Activated CD8-positive, alpha-beta T cell treated with anti-CD3 and anti-CD28 coated beads for 36 hours (primary cell): ENCODE measurements at places on chromosomes 5 and 9.

GRCh38 chr5:123157791-123158581 is 68.9 kb downstream of the PRDM6 start:
- no peak for DNase-seq
- no peak overlapping the region for H3K4me3 ChIP-seq
- H3K4me1 ChIP-seq, result no peaks in the 10 kb centered on the region
- H3K27me3 ChIP-seq, result no peaks in the 10 kb centered on the region

DNA sequence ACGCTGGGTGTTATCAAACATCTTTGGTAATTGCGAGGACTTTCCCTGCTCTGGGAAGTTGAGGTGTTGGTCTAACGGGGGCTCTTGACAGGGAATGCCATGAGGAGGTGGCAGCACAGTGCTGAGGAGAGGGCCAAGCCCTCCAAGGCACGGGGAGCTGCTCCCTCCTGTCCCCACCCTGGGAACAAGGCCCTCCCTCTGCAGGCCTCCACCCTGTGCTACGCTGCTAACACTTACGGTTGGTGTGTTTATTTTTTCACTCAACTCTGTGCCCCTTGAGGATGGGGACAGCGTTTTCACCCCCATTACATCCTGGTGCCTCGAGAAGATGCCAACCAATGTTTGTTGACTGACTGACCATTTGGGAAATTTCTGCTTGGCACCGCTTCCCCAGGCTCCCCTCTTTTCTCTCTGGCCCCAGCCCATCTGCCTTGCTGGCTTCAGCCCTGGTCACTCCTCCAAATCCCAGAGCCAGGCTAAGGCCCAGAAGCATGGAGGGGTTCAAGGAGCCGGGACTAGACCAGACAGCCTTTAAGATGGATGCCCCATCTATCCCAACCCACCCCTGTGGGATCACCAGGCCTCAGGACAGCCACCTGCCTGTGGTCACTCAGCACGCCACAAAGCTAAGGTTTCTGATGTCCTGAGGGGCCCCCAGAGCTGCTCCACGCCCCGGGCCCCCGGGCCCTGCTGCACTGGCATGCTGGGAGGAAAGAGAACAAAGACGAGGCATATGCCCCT is 125.7 kb downstream of the BARX1 start:
- H3K4me3 ChIP-seq, result no peak overlapping the region
- H3K27me3 ChIP-seq, result peaks cover 30% of the 10 kb centered on the region
- no peak for DNase-seq

GRCh38 chr9:129109952-129110739 is 447 bp downstream of the CRAT start:
- H3K27me3 ChIP-seq, result no peaks in the 10 kb centered on the region
- peak overlapping the region; percentile 87 for H3K4me3 ChIP-seq
- DNase-seq, result no peak
- H3K27ac ChIP-seq, result no peak overlapping the region

- no peak overlapping the region for H3K4me3 ChIP-seq
- H3K27me3 ChIP-seq, result peaks cover 86% of the 10 kb centered on the region
- no peak overlapping the region for H3K27ac ChIP-seq
- DNase-seq, result no peak
- H3K4me1 ChIP-seq, result peaks cover 12% of the 10 kb centered on the region
- H3K36me3 ChIP-seq, result no peaks in the 10 kb centered on the region
Measured at GRCh38 chr5:141487131-141487530, 1.8 kb upstream of the PCDHGC5 start.

- no peaks in the 10 kb centered on the region for H3K36me3 ChIP-seq
- no peak for DNase-seq
- H3K4me3 ChIP-seq, result no peak overlapping the region
- H3K4me1 ChIP-seq, result no peaks in the 10 kb centered on the region
- H3K27me3 ChIP-seq, result no peaks in the 10 kb centered on the region
Measured at GRCh38 chr5:56527174-56527573, 288.2 kb upstream of the MAP3K1 start.

DNA sequence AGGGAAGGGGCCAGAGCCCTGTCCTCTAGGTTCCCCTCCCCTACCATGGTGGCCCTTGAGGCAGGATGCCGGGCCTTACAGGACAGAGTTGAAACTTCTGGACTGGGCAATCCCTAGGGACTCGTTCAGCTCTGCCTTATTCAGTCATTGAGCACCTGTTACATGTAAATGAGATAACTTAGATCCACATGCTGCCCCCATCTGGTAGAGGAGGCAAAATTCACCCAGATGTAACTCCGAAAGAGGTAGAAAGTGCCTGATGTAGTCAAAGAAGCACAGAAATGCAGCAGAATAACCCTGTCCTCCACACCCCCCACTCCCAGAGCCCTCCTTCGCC is 1.5 kb downstream of the GGTA1 start:
- peak; percentile 72 for DNase-seq
- H3K27me3 ChIP-seq, result peaks cover 53% of the 10 kb centered on the region
- H3K4me1 ChIP-seq, result peaks cover 18% of the 10 kb centered on the region
- H3K27ac ChIP-seq, result no peak overlapping the region
- H3K36me3 ChIP-seq, result peaks cover 4% of the 10 kb centered on the region

DNA sequence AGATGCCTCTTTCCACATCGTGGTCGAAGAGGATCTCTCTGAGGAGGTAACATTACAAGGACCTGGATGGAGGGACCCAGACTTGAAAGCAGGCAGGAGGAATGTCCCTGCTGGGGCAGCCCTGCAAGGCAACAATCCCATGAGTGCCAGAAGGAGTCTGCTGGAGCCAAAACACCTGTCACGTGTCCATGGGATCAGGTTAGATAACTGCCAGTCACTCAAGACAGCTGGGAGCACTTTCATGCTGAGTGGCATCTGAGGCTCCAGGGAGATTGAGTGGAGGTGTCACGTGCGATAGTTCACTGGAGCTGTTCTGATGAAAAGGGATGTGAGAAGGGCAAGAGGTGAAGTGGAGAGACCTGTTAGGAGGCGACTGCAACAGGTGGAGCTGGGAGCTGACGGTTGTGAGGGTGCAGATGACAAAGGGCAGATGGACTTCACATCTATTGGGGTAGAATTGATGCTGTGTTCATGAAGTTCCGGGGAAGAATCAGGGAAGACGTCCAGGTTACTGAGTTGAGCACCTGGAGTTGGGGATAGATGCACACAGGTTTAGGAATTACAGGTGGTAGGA is 68.4 kb downstream of the ICE1 start:
- no peak for DNase-seq
- H3K4me1 ChIP-seq, result peaks cover 18% of the 10 kb centered on the region
- no peaks in the 10 kb centered on the region for H3K27me3 ChIP-seq
- H3K4me3 ChIP-seq, result no peak overlapping the region

DNA sequence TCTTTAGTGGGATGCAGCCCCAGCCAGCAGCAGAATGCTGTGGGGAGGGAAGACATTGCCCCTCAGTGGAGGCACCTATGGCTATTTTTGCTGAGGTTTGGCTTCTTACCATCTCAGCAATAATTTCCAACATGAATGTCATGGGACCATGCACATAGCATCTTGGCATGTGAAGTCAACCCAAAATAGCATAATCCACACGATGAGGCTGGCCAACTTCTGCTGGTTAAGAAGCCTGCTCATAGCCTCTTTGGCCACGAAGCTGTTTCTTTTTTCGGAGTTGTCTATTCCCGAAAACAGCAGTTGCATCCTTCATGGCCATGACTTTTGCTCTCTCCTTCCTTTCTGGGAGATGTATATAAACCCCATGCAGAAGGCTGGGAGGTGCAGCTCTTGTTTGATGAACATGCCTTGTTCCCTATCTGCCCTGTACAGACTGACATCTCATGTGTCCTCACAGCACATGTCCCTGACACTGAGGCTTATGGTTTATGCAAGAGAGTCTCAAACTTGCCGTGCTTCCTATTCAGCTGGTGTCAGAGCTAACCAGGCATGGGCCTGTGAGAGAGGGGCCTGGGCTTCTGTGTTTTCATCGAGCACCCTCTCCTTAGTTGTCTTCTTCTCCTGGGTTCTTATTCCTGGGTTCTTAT is 45.3 kb downstream of the SYK start:
- H3K27ac ChIP-seq, result no peak overlapping the region
- H3K36me3 ChIP-seq, result no peaks in the 10 kb centered on the region
- no peaks in the 10 kb centered on the region for H3K27me3 ChIP-seq
- H3K4me3 ChIP-seq, result no peak overlapping the region

DNA sequence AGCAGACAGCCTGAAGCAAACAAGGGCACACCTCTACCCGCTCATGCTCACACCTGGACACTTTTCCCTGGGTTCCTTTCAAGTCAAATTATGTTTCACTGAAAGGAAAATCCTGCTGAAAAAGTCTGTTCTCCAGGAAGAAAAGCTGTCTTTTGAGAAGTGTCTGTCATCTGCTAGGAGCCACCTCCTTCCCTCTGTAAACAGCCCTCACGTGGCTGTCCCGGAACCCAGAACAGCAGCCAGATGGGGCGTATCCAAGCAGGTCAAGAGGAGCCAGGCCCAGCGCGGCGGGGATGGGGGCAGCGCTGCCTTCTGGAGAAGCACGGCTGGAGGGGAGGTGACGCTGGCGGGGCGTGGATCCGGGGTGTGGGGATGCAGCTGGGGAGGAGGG is at the start of gene PNPLA7:
TSS of gene PNPLA7 (minus strand) at position 172 of the 391 bp plus-strand sequence. CDS start 205 bp downstream, outside the sequence.
- peak within 1 kb of the TSS; percentile 71 for H3K27ac ChIP-seq
- H3K27me3 ChIP-seq, result no peaks in the 10 kb centered on the region
- H3K4me3 ChIP-seq, result peak within 1 kb of the TSS; percentile 77
- peak; percentile 65 for DNase-seq

DNA sequence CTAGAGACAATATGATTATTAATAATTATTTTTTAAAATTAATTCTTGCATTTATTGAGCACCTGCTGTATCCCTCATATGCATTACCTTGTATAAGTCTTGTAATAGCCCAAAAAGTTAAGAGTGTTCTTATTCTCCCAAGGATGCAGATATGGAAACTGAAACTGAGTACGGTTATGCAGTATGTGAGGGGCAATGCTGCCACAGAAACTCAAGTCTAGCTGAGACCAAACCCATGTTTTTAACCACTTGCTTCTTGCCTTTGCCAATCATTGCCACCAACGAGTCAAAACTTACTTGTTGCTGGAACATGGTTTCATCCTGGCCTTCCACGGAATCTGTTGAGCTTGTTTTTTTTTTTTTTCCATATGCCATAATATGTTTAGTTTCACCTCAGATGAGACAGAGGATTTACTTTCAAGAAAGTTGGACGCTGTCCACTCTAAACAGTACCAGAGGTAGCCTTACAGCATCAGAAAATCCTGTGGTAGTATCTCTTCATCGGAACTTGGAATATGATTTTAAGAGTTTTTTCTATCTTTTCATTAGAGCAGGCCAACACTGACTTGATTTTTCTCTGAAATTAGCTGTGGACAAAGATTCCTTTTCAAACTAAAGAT is 27.9 kb downstream of the DOCK8 start:
- peak overlapping the region; percentile 51 for H3K27ac ChIP-seq
- H3K4me1 ChIP-seq, result peaks cover 14% of the 10 kb centered on the region
- H3K4me3 ChIP-seq, result no peak overlapping the region

GRCh38 chr9:5559659-5560058 is 49.3 kb downstream of the PDCD1LG2 start:
- H3K4me1 ChIP-seq, result peaks cover 41% of the 10 kb centered on the region
- H3K36me3 ChIP-seq, result peaks cover 2% of the 10 kb centered on the region
- no peaks in the 10 kb centered on the region for H3K27me3 ChIP-seq

- no peak for DNase-seq
- H3K27me3 ChIP-seq, result peaks cover 3% of the 10 kb centered on the region
- H3K27ac ChIP-seq, result no peak overlapping the region
- no peak overlapping the region for H3K4me3 ChIP-seq
- H3K4me1 ChIP-seq, result no peaks in the 10 kb centered on the region
Measured at GRCh38 chr5:33824516-33825195, 67.1 kb downstream of the ADAMTS12 start.

GRCh38 chr5:169609716-169610115 is 26.1 kb downstream of the SPDL1 start:
- no peak overlapping the region for H3K27ac ChIP-seq
- H3K4me1 ChIP-seq, result no peaks in the 10 kb centered on the region
- H3K27me3 ChIP-seq, result peaks cover 8% of the 10 kb centered on the region
- DNase-seq, result no peak

DNA sequence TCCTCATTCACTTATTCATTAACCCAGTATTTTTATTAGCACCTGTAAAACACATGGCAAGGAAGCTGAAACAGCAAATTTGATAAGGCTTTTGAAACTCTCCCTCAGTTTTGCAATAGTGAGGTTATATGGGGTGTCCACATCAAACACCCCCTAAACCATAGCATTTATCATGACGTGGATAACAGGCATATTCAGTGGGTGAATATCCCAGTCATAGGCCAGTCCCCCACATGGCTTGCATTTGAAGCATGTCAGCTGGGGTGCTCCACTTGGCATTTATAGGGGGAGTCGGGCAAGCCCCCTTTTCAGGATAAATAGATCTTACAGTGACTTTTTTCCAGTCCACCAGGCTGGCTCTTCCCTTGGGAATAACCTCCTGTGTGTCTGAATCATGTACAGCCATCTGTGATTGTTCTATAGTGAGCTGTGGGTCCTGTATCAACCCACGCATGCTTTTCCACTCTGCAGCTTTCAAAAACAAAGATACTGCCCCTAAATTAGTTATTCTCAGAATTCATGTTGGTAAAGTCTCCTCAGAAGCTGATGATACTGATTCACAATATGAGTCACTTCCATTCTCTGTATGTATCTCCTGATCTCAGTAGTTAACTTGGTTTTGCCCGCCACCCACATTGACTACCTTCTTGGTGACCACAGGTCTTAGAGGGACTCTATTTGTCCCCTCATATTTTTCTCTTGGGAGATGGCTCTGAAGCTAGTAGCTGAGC is 84.4 kb upstream of the SPIN1 start:
- peak overlapping the region; percentile 88 for H3K27ac ChIP-seq
- peak; percentile 91 for DNase-seq
- peak overlapping the region; percentile 30 for H3K4me3 ChIP-seq
- peaks cover 39% of the 10 kb centered on the region for H3K4me1 ChIP-seq
- H3K27me3 ChIP-seq, result peaks cover 2% of the 10 kb centered on the region

GRCh38 chr5:161778796-161779195 is 69.1 kb upstream of the GABRA1 start:
- no peak overlapping the region for H3K4me3 ChIP-seq
- no peaks in the 10 kb centered on the region for H3K27me3 ChIP-seq
- no peaks in the 10 kb centered on the region for H3K4me1 ChIP-seq
- H3K27ac ChIP-seq, result no peak overlapping the region

DNA sequence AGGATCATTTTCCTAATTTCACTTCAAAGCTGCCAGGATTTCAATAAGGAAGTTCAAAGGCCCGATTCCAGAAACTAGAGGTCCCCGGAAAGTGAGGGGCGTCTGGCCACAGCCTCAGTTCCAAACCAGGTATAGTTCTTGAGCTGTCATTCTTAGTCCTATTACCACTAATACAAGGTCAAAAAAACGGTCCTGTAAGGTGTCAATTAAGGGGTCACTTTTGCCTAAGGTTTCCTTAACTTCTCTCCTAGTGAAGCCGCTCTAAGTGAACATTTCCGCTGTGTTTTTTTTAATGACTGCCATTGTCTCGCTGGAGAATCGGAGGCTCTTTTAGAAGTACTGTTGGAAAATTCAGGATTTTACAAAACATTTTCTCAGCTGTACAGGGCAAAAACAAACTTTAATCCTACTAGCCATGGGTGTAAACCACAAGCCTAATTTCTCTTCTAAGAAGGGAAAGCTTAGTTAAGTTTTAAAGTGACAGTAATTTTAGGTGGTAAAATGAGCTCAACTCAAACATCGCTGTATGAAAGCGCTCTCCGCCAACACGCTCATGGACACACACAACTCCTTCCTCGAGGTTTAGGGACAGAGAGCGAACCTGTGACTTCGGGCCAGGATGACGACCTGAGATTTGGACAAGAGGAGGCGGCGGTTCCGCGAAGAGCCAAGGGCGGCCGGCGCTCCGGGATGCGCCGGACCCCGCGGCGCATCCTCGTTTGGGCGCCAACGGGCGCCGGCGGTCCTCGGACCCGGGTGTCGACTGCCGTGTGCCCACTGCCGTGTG is 76.7 kb upstream of the IFNE start:
- DNase-seq, result peak; percentile 27
- H3K4me3 ChIP-seq, result peak overlapping the region; percentile 87
- no peaks in the 10 kb centered on the region for H3K36me3 ChIP-seq
- peak overlapping the region; percentile 91 for H3K27ac ChIP-seq
- H3K27me3 ChIP-seq, result peaks cover 16% of the 10 kb centered on the region
- peaks cover 37% of the 10 kb centered on the region for H3K4me1 ChIP-seq
